ENCODE measurements at places on chromosomes 11 and 22.

- peak; percentile 40 for DNase-seq
These were observed 1157.5 kb downstream of the BRD1 start for GRCh38 chr22:48669986-48670716.

GRCh38 chr11:13009921-13010748, 1.0 kb downstream of the RASSF10 start:
- DNase-seq = peak; percentile 79

DNA sequence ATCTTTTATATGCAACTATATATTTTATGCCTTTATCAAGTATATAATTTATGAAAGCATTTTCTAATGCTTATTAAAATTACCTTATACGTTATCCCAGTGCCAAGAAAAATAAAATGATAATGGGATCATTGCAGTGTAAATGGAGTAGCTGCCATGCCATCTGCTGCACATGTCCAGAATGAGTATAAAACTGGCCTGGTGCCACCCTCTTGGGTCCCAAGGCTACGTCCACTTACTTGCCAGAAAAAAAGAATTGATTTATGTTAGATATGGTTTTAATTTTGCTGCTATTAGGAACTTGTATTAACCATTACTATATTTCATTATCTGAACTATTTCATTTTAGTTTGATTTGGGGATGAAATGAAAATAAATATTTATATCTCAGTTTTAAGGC, 1127.1 kb upstream of the CNTN5 start:
- DNase-seq = no peak

GRCh38 chr11:9506489-9507276, 45.9 kb downstream of the ZNF143 start:
- DNase-seq = peak; percentile 88

GRCh38 chr22:44620129-44620840, 81.7 kb upstream of the PRR5 start:
- peak; percentile 88 for DNase-seq

DNA sequence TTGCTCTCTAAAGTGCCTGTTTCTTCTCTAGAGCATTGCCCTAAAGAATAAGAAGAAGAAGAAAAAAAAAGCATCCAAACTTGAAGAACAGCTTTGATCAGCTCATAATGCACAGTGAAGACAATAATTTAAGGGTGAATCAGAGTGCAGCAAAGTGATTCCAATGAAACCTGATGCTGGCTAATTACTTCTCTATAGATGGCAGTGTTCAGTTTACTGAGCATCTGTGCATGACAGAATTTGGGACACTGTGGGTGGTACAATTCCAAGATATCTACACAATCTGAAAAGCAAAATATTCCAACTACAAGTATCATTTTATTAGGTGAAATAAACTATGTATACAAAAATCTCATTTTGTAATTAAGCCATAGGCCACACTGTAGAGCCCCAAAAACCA, 450.5 kb upstream of the CCDC90B start:
- DNase-seq = no peak

DNA sequence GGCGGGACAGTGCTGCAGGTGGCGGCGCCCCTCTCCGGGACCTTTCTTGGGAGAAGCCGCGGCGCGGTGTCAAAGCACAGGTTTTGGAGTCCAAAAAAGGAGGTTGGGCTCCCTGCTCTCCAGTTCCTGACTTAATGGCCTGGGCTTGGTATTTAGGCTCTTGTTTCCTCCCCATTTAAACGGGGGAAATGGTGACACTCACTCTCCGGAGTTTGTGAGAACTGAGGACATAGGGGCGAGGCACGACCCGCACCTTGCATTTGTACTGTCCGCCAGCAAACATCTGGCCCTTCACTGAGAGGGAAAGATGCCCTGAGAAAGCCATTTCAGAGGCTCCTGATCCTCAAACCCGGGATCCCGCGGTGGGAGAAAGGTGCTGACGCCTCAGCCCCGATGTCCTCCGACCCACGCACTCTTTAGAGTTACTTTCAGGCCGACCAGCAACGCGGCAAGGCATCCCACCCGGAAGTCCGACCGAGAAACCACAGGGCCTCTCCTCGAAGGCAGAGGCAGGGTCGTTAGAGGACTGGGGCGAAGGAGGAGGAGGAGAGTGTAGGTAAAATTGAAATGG, 2.9 kb upstream of the WDR74 start:
- DNase-seq = no peak

- no peak for DNase-seq
These were observed 39.3 kb downstream of the CEP295 start for GRCh38 chr11:93700830-93701229.

GRCh38 chr11:26078231-26078821, 253.6 kb upstream of the ANO3 start:
- no peak for DNase-seq

- DNase-seq = peak; percentile 18
These were observed 4.9 kb upstream of the ATF4 start for GRCh38 chr22:39515266-39516050.

GRCh38 chr11:25453471-25453870, 878.5 kb upstream of the ANO3 start:
- DNase-seq = no peak

- no peak for DNase-seq
These were observed 92.9 kb downstream of the PTPRJ start for GRCh38 chr11:48073031-48073861.

GRCh38 chr22:30459181-30460052, 12.4 kb downstream of the SEC14L3 start:
- no peak for DNase-seq

DNA sequence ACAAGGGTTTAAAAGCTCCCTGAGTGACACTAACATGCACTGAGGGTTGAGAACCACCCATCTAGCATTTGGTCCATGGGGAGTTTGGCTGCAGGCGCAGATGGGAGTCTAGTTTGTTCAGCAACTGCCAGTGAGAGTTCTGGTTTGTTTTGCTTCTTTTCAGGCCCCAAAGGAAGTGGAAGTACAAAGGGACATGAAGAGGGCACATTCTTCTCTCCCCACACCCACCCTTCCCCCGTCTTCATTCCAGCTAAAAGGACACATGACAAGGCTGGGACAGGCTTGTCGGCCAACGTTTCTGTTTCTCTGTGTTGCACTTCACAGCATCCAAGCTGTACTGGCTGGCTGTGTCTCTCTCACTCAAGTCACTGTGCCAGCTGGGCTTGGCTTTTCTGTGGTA, 8.2 kb upstream of the ENDOD1 start:
- DNase-seq = peak; percentile 79

GRCh38 chr22:37362621-37363020, 64.7 kb downstream of the ELFN2 start:
- no peak for DNase-seq

GRCh38 chr11:33027233-33027632, 11.6 kb downstream of the DEPDC7 start:
- DNase-seq = no peak

DNA sequence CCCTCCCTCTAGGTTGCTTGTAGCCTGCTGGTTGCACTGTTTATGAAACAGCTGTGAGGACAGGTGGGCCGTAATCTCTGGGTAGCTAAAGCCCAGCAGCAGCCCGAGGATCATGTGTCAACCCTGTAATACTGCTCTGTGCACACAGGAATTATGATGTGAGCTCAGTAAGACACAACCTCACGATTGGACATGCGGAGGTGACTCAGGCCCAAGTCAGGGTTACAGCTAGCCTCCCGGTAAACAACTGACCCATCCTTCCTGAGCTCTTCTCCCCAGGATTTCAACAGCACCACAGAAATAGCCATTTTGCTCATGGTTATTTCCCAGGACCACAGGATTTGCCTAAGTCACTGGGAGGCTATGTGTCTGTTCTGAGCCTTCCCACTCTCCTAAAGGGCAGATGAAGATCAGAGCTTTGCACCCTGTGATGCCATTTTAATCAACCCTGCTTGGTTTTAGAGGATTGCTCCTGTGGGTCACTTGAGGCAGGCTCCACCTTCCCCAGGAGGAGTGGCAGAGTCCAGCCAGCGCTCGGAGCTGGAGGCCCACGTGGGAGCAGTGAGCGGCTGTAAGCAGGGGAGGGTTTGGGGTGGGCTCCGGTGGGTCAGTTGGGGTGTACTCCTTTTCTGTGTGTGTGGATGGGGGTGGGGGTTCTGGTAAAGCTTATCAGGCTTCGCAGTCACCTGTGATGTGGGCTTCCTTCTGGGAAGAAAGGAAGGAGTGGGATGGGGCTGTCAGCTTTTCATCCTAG, at the start of gene AMPD3:
AMPD3 (plus strand) TSS at position 387 of the 754 bp plus-strand sequence. CDS start 6,256 bp downstream, outside the sequence.
- peak; percentile 72 for DNase-seq

DNA sequence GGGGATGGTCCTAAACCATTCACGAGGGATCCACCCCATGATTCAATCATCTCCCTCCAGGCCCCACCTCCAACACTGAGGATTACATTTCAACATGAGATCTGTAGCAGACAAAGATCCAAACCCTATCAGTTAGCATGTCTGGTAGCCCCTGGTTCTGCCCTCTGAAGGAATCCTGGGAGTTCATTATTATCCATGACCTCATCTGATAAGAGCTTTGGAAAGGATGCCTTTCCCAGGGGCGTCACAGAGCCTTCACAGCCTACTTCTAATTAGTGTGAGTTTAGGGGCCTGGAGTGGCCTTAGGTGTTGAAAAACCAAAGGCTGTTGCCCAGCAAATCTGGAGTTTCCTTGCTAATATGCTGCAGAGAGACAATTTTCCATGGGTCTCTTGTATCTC, 8.6 kb upstream of the EIF3M start:
- DNase-seq = no peak

DNA sequence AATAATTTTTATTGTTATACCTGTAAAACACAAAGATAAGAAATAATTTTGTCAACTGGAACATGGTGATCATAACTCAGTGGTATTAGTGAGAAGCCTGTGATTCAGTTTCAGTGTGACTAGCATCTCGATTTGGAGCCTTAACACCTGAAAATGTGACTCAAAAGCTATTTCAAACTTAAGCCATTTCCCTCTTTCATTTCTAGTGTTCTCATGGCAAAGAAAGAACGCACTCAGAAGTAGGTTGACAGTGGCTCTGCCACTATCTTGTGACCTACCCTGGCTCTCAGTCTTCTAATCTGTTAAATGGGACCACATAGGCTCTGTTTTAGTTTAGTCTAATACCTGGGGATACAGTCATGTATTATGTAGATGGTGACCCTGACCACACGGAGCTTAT, 62.7 kb downstream of the ISX start:
- DNase-seq = no peak

GRCh38 chr11:78268591-78269410, 80.1 kb downstream of the USP35 start:
- peak; percentile 82 for DNase-seq

DNA sequence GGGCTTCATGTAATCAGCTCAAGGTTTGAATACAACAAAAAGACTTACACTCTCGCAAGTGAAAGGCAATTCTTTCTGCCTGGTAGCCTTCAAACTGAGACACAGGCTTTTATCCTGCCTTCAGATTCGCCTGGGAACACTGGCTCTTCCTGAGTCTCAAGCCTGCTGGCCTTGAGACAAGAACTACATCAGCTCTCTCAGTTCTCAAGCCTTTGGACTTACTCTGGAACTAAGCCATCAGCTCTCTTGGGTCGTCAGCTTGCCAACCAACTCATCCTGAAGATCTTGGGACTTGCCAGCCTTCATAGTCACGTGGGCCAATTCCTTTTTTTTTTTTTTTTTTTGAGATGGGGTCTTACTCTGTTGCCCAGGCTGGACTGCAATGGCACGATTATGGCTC, 35.7 kb upstream of the LRRC10B start:
- DNase-seq = no peak

DNA sequence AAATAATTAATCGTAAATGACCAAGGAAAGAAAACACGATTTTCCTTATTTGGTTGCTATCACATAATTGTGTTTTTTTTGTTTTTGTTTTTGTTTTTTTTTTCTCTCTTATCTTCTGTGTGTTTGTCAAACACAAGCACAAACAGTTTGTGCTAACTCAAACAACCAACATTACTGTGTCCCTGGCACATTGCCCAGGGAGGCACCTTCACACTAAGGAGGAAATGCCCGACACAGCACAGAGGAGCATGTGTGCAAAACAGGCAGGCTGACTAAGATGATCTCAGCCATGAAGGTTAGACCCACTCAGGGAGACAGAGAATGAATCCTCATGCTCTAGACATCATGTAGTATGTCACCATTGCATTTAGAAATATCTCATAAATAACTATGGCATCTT, 130.1 kb downstream of the SOX6 start:
- no peak for DNase-seq

- no peak for DNase-seq
These were observed 156.4 kb upstream of the PITPNB start for GRCh38 chr22:28075358-28075981.

DNA sequence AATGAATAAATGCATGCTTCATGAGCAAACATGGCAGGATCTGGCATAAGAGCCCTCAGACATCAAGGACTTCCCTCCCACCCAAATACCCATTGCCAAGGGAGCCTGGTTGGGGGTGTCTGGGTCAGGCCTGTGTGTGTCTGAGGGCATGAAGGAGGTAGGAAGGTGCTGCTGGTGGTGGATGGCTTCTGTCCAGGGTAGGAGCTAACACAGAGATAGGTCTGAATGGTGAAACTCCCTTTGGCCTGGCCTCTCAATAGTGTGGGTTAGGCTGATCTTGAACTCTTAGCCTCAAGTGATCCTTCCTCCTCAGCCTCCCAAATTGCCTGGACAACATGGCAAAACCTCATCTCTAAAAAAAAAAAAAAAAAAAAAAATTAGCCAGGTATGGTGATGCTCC, 2.8 kb downstream of the AMPD3 start:
- DNase-seq = no peak

- DNase-seq = no peak
These were observed 530 bp downstream of the BBS1 start for GRCh38 chr11:66510990-66511339.

DNA sequence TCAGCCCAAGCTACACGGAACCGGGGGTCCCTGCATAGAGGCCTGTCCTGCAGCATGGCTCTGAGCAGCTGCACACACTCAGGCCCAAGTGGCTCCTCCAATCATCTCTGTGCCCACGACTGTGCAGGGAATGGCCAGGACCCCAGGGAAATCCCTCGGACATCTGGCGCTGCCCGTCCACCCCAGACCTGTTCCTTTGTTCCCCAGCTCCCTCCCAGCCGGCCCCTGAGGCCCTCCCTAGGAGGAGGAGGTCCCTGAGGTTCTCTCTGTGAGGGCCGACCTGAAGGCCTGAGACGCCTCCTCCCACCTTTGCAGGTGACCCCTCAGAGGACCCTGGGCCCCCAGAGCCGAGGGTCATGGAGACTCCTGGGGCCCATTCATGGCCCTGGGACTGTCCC, 1.1 kb downstream of the MLC1 start:
- DNase-seq = no peak

DNA sequence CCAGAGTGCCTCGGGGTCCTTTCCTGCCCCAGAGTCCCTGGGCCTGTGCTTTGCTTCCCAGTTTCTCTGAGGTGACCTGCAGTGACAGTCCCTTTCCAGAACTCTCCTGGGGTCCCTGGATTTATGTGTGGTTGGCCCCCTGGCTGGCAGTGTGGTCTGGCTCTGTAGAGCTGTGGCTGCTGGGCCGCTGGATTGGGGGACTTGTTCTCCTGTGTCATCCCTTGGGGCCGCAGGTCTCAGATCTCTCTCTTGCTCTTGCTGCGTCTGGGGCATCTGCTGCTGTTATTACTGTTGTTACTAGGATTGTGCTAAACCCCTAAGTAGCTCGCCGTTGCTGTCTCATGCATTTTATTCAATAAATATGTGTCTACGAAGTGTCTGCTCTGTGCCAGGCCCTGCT, 31.9 kb downstream of the FAM83F start:
- no peak for DNase-seq
